ENCODE measurements at places on chromosomes 12 and 14.

DNA sequence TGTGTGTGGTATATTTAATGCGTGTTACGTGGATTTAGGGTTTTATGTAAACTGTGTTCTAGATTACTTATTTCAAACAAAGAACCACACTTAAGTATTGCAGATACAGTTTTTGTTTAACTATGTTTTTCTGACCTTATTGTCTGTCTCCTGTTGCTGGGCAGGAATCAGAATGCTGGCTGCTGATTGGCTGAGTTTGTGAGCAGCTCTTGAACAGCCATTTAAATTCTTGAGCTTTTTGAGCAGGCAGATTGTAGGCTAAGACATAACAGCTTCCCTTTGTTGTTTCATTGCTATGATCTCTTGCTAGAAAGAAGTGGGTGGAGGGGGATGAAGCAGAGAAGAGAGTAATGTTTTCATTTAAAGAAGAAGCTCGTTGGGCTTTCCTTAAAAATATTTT lies 52.2 kb downstream of the ATF7IP start:
- DNase-seq, result peak; percentile 69

- DNase-seq, result no peak
Measured at GRCh38 chr14:36176524-36176923, at the start of gene PTCSC3. Gene PTCSC3, minus strand, starts transcription at chr14:36176722.

GRCh38 chr14:20659813-20660395 lies 18.4 kb upstream of the OR6S1 start:
- no peak for DNase-seq

DNA sequence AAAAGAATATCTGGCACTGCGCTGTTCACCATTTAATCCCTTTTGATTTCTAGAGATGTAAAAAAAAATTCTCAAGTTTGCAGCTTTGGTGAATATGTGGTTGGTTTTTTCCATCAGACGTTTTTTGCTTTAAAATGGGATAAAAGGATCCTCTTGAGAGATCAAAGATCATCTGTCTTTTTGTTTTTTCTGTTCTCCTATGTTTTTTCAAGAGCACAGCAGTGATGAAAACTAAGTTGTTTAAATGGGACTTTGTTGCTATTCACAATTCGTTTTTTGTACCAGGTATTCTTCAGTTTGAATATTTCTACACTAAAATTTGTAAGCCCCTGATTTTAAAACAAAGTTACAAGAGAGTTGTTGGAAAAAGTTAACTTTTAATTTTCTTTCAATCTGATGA lies 29.7 kb upstream of the REP15 start:
- no peak for DNase-seq

- DNase-seq, result no peak
Measured at GRCh38 chr12:34208331-34209258, 186.3 kb downstream of the ALG10 start.

DNA sequence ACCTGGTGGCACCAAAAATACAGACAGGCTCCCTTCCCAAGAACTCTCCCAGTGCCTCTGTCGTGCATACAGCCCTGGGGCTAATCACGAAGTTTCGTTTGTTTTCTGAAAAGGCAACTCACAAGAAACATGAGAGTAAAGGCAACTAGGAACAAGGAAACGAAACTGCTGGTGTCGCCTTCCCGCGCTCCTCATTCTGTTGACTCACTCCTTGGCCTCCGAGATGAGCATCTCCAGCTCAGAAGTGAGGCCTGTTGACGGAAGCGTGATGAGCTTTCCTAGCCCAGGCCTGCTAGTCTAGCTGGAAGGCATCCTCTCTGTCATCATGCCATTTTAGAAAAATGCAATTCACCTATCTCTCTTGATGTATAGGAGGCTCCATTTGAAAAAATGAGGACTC lies 50.5 kb downstream of the TTC9 start:
- no peak for DNase-seq

GRCh38 chr14:105143451-105144025 lies 25.0 kb downstream of the JAG2 start:
- DNase-seq, result no peak

- no peak for DNase-seq
Measured at GRCh38 chr12:78977304-78977867, 112.8 kb downstream of the SYT1 start.

DNA sequence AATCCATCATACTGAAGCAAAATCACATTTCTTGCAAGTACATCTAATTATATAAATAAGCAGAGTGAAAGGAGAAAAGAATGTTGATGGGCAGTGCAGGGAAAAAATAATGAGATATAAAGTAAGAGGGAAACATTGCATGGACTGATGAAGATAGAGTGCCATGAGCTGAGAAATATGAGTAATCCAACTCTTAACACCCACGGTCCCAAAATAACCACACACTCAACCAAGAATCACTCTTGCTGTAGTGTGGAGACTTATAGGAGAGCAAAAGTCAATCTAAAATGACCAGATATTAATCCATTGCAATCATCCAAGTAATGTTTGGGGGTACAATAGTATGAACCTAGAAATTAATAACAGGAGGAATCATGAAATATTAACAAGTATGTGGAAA lies 40.2 kb downstream of the MYF5 start:
- no peak for DNase-seq

DNA sequence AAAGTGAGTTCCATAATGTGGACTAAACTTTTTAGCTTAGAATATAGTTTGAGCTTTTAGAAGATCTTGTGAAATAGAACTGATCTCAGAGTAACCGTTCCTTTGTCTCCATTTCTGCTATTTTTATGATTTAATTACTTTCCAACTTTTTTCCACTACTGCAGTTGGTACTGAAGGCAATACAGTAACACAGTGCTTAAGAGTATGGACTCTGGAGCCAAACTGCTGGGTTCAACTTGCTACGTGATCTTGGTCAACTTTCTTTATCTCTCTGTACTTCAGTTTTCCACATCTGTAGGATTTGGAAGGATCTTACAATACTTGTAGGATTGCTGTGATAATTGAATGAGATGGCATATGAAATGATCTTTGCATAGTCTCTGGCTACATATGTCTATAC lies 40.9 kb downstream of the ATXN7L3B start:
- no peak for DNase-seq

- DNase-seq, result no peak
Measured at GRCh38 chr14:99249389-99249788, 22.6 kb downstream of the BCL11B start.

GRCh38 chr12:131893605-131894312 lies 663 bp upstream of the ULK1 start:
- no peak for DNase-seq

GRCh38 chr12:2023365-2023764 lies 19.1 kb upstream of the DCP1B start:
- DNase-seq, result no peak

- DNase-seq, result no peak
Measured at GRCh38 chr14:22551605-22551997, 37.4 kb downstream of the DAD1 start.

DNA sequence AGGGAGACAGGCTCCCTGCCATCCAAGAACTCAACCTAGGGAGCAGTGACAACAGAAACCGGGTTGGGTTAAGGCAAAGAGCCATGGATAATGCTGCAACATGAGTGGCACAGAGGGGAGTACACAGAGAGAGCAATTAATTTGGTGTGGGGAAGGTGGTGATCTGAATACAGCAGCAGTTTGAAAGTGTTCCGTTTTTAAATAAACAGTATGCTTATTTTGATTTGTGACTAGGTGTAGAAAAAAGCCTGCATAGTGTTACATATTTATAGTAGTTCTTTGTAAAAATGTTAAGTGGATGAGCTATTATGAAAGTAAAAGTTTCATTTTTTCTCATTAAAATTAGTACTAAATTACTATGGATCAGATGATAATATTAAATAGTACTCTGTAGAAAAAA lies 8.7 kb downstream of the AKAP5 start:
- DNase-seq, result no peak

DNA sequence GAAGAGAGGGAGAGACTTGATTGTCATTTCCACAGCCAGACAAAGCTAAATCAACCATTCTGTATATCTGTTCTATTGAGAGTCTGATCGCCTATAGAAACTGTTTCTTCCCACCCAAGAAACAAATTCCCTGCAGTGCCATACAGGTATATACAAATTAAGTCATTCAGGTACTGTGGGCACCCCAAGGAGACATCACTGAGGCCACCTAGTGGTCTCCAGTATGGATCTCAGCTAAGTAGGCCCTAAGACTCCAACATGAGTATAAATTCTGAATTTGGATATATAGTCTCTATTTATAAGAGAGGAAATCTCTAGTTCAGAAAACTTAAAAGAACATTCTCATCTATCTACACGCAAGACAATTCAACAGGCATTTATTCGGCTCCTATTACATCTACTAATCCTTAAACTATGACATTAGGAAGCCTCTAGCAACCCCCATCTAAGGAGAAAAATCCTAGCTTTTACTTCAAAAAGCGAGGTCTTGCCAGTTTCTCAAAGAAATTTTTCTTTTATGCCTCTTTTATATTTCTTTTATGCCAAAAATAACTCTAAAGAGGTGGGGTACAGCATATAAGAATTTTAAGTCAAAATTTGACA lies 62.6 kb downstream of the DCAF5 start:
- no peak for DNase-seq

- DNase-seq, result no peak
Measured at GRCh38 chr14:94582199-94582750, 1.0 kb downstream of the SERPINA5 start.

DNA sequence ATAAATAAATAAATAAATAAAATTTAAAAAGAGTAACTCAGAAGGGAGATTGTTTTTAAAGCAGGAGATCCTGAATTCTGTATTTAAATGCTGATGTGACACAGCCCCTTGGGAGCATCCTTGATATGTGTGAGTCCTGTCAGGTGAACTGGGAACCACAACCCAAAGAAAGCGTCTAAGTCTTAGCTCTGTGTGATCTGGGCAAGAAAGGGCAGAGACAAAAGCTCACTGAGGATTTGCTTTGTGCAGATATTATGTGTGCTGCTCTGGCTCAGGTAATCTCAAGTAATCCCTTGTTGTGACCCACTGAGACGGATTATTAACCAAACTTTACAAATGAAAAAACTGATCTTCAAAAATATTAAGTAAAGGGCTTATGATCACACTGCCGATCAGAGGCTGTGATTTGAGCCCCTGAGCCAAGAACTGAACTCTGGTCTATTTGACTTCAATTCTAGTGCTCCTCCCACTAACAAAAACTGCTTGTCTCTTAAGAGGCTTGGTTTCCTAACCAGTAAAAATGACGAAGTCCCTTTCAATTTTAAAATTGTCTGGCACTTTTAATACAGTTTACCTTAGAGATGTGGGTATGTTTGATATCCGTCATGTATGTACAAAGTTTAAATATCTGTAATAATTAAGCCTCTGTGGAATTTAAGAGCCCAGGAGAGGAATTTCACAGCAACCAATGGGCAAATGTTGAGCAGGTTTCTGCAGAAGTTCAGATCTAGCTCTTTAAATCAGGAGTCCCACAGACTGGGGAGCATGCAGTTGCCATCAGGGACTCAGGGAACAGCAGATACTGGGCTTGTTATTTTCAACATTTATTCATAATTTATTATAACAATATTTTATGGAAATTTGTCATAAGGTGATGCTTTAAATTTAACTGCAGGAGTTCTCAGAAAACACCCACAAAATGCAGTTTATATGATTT lies 46.1 kb downstream of the CPM start:
- no peak for DNase-seq

DNA sequence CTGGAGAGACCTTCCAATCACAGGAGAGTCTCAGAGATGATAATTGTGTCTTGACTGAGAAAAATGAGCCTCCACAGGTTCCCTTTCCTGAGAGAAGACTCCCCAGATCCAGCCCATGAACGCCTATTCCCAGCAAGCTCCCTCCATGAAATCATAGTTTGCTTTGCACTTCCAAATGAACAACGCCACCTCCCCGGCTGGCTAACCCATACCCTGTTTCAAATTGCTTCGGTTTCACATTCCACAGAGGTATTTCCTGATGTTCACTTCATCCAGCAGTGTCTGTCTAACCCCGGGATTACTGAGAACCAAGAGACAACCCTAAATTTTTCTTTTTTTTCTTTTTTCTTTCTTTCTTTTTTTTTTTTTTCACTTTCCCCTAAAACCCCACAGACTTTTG lies 124.1 kb upstream of the RFLNA start:
- no peak for DNase-seq

- no peak for DNase-seq
Measured at GRCh38 chr14:97791906-97792305, 994.7 kb downstream of the VRK1 start.

DNA sequence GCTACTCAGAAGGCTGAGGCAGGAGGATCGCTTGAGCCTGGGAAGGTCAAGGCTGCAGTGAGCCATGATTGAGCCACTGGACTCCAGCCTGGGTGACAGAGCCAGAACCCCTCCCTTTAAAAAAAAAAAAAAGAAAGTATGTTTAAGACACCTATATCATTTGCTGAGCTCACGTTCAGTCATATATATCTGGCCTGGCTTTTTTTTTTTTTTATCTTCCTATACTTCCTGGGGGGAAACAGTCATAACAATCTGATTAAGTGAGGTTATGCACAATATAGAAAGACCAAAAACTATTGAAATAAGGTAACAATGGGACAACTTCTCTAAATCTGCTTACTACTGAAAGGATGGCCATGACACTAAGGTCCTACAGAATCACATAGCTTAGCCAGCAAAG lies 9.4 kb upstream of the ARID2 start:
- no peak for DNase-seq

DNA sequence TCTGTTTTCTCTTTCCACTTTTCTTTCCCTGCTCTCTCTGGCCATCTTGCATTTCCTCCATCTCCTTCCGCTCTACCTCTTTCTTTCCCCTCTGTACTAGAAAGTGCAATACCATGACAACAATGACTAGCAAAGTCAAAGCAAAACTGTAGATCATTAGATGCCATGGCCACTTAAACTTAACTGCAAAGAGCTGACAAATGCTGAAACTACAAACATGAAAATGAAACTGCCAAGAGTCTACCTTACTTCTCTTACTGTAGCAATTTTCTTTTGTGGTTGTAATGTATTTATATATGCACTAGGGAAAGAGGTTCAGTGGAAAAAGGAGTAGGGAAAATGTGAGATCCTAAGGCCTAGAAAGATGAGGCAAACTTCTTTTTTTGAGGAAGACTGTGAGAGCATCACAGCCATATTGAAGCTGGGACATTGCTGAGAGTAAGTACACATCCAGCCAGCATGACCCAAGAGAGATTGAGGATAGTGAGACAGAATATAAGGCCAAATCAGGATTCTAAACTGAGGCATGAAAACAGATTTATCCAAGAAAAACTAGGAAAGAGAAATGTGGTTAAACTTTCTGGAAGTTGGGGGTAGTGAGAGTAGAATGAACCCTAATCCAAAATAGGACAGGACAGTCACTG lies 276.6 kb upstream of the NAV3 start:
- DNase-seq, result no peak

GRCh38 chr12:14618983-14619382 lies 51.3 kb upstream of the PLBD1 start:
- no peak for DNase-seq

DNA sequence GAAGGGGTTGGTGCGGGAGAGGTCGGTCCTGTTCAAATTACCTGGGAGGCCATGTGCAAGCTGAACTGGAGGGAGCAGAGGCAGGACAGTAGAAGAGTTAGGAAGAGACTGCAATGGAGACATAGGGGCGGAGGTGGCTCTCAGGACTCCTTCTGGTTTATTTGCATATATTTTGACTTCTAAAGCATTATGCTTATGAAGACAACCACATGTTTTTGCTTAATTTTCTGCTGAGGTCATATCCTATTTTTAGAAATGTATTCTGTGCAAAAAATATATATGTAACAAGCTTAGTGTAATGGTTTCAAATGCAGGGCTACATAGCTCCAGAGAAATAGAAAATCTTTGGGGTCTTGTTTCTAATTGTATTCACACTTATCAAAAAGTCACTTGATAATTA lies 137.0 kb upstream of the MDM1 start:
- no peak for DNase-seq
